ENCODE measurements at places on chromosomes 11 and 22.

DNA sequence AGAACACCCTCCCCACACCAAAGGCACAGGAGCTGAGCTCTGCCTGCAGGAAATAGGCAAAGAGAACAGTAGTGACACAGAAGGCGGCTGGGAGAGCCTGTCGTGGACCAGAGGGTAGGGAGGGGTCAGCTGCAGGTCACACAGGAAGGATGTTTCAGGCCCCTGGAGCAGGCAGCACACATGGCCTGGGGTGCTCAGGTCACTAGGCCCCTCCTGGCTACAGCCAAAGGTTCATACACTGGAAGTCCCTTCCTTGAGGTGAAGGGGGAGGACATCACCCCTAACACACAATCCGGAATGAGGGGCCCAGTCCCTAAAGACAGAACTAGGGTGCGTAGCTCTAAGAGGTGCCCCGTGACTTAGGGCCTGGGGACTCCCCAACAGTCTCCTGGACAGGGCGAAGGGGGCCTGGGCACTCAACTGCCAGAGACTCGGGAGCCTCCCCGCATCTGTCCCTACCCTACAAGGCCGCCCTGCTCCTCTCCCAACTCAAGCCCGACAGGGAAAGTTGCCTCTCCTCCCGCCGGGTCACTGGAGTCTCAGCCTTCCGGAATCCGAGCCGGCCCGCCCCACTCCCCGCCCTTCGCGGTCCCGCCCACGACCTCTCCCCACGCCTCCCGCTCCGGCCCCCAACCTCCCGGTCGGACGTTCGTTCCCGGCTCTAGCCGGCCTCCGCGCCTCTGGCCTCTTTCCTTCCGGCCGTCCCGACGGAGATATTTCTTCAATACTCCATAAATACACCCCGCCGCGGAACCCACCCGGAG is at the start of gene CYB5R2:
TSS of gene CYB5R2 (minus strand) at position 541 of the 764 bp plus-strand sequence. CDS start 675 bp downstream, outside the sequence.
- DNase-seq = no peak

DNA sequence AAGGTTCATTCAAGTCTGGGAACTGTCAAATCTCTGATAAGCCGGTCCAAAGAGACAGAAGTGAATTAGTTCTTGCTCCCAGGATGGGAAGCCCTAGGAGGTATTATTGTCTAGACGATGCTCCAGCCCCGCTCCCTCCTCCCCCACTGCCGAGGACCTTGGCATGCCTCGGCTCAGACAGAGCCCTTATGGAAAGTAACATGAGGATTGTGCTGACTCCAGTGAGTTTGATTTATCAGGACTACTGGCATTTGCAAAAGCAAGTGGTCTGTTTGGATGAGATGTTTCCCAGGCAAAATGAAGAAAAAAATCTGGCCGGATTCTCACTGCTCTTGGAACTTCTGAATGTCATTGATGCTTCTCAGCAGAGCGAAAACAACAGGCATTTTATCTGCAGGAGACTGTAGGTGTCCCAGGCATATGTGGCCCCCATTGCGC is 341.0 kb downstream of the ETS1 start:
- no peak for DNase-seq

DNA sequence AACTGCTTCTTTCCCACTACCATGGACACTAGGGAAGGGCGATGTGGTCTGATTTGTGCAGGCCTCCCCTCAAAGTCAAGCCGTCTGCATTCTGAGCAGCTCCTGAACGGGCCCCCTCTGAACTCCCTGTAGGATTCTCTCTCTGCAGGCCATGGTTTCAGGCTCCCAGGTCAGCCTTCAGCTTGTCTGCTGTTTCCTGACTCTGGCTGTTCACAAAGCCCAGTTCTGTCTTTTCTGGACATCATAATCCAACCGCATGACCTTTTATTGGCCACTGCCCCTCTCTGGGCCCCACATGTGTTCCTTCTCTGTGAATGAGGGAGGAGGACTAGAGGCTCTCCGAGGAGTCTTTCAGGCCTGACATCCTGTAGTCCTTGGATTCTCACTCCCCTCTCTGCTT is 161.0 kb downstream of the FEZ1 start:
- DNase-seq = no peak

- no peak for DNase-seq
Measured at GRCh38 chr11:13699870-13700269, 31.4 kb downstream of the FAR1 start.

DNA sequence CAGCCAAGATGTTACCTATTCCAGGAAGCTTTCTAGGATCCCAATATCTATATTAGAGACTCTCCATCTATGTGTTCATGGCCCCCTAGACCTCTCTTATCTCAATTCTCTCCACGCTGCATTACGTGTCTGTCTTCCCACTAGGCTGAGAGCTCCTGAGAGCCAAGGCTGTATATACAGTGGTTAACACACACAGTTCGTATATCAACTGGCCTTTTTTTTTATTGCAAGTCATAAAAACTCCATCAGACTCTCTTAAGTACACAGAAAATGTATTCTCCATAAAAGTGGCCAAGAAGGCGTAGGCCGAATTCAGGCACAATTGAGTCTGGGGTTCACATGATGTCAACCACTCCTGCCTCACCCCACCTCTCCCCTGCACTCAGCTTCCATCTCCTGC is 115.9 kb downstream of the TRIM29 start:
- DNase-seq = no peak

GRCh38 chr11:21412652-21413383 is 743.4 kb downstream of the NELL1 start:
- no peak for DNase-seq

DNA sequence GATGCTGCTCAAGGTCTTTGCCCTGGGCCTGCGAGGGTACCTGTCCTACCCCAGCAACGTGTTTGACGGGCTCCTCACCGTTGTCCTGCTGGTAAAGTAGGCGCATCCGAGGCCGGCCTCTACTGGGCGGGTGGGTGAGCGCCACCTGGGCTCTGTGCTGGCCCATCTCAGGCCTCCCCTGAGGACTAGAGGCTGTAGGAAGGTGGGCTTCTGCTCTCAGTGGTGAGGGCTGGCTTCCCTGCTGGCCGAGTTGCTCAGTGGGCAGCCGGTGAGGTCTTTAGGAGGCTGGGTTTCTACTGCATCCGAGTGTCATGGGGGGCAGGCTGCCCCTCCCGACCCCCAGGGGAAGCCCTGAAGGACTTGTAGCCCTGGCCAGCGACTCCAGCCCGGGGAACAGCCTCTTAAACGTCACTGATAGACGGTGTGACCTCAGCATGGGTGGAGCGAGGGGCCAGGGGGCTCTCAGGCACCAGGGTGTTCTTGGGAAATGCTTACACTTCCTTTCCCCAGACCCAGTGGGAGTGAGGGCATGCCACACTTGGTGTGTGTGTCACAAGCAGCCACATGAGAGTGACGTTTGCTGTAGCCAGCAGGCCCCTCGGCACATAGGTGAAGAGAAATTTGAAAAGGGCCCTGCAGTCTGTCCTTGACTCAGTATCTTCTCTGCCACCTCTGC is 30.3 kb downstream of the TPCN2 start:
- no peak for DNase-seq

GRCh38 chr11:13929395-13929891 is 33.1 kb upstream of the SPON1 start:
- no peak for DNase-seq

GRCh38 chr11:128472128-128473089 is 114.9 kb downstream of the ETS1 start:
- peak; percentile 47 for DNase-seq

DNA sequence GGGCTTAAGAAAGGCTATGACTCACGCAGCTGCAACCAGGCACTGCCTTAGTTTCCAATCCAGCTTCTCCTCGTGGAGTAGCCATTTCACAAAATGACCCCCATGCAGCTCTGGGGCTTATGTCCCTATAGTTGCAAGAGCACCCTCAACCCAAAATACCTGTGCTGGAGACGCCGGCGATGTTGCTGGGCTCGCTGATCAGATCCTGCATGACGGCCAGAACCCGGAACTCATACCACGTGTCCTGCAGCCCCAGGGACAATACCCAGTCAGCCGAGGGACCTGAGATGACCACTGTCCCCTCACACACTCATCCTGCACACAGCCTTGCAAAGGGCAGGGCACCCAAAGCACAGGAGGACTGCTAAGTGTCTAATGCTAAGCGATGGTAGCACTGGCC is 32.1 kb downstream of the IGSF9B start:
- DNase-seq = no peak

DNA sequence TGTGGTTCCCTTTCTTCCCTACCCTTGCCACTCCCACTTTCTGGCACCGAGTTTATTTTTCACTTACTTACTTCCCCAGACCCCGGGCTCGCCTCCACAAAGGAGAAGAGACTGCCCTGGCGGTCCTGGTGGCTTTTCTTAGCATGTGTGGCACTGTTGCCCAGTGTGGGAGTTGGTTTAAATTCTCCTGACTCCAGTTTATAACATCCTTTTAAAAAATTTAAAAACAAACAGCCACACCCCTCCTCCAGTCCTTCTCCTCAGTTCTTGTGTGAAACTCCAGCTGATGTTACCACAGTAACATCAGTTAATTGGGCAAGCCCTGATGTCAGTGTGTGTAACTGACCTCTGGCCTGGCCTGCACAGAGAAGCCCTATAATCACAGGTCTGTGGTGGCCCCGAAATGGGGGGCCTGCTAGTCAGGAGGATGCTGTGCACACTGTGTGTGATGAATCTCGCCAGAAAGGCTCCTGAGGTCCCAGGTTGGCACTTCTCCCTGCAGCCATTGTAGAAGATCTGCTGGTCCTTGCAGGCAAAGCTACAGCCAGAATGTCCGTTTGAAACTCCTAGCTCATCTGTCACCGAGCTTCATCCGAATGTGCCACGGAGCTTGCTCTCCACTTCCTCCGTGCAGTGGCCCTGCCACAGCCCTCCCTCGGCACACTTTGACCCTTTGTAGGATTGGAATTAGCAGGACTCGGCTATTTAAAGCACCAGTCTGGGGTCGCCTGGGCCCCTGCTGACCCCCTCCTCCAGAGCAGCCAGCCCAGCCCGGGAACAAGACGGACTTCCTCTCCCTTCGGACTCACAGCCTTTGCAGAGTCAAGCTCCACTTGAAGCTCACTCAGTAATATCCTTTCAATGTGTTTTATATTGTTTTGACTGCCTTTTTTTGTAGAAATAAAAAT is 7.6 kb downstream of the YDJC start:
- DNase-seq = no peak

GRCh38 chr11:95599959-95600586 is 189.5 kb downstream of the FAM76B start:
- no peak for DNase-seq

DNA sequence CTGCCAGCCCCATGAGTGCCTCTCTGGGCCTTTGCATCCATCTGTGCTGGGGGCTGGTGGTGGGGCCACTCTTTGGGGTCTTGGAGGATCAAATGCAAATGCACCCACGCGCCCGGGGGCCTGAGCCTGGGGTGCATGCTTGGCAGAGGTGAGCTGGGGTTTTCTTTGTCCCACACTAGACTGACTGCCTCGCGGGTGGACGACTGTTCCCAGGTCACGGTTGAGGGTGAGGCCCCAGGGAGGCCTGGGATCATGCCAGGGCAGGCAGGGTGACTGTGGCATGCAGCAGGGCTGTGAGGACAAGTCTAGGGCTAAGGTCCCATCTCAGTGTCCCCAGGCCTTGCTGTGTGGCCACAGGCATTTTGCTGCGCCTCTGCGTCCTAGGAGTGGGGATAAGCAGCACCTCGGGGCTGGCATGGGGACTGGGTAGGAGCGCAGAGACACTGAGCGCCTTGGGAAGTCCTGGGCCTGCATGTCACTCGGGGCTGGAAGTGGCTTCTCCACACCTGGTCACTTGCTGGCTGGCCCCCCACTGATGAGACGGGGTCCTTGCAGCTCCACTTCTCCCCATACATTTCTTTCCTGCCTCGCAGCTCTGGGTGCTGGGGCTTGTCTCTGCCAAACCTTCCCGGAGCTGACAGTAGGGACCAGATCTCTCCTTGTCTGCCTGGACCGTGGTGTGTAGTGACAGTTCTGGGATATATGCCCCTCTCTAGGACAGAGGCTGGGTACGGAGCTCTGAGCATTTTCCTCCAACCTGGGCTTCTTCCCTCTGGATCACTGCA is 133.1 kb downstream of the CTTN start:
- DNase-seq = no peak

DNA sequence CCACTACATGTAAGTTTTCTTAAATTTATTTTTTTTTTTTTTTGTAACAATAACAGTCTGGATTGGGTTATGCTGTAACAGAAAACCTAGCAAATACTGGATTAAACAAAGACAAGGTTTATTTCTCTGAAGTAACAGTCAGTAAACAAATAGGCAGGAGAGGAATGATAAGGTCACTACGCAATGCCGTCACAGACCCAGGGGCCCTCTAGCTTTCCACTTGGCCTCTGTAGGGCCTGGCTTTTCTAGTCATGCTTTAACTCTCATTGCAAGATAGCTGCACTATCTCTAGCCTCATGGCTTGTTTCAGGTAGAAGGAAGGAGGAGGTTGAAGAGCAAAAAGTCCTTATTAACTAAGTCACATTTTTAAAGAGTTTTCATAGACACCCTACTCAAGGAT is 6.5 kb downstream of the OR10A6 start:
- no peak for DNase-seq

- DNase-seq = no peak
Measured at GRCh38 chr22:37314315-37315074, 32.2 kb downstream of the CYTH4 start.

- no peak for DNase-seq
Measured at GRCh38 chr11:91082255-91082654, 859.4 kb upstream of the CHORDC1 start.

GRCh38 chr11:74926304-74927030 is 22.4 kb downstream of the XRRA1 start:
- DNase-seq = no peak

DNA sequence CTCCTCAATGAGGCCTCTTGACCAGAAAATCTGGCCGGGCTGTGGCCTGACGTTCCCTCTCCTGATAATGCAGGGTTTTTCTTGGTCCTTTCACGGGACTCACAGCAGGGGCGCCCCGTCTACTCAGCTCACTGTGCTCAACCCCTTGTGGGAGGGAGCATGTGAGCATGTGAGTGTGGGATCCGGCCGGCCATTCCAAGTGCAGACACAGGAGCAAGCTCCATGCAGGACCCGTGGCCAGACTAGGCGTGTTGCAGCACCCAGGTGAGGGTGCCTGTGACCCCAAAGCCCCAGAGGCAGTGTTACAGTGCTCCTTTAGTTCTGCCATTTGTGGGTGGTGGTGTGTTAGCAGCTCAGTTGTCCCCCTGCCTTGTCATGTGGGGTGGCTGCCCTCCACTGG is 18.0 kb downstream of the DHCR7 start:
- no peak for DNase-seq

GRCh38 chr11:61131186-61131585 is 28.9 kb downstream of the CD5 start:
- DNase-seq = no peak

- no peak for DNase-seq
Measured at GRCh38 chr11:31262761-31263160, 106.8 kb downstream of the DCDC1 start.

GRCh38 chr11:80309301-80309700 is 868.5 kb upstream of the TENM4 start:
- no peak for DNase-seq

DNA sequence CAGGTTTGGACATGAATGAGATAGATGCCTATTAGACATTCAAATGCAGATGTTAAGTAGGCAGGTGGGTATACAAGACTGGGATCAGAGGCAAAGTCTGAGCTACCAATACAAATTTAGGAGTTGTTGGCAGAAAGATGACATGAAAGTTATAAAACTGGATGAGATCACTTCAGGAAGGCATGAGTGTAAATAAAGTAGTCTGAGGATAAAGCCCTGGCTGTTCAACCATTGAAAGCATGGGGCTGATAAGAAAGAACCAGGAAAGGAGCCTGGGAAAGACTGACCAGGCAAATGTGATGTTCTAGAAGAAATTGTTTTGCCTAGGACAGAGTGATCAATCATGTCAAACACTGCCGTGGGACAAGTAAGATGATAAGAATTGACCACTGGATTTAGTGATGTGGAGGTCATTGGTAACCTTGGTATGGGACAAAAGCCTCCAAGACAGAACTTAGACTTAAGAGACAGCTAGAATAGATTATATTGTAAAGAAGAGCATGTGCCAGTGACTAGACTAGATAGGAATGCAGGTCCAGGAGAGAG is 98.5 kb downstream of the EHF start:
- no peak for DNase-seq
